ENCODE measurements at places on chromosomes 4 and X.

DNA sequence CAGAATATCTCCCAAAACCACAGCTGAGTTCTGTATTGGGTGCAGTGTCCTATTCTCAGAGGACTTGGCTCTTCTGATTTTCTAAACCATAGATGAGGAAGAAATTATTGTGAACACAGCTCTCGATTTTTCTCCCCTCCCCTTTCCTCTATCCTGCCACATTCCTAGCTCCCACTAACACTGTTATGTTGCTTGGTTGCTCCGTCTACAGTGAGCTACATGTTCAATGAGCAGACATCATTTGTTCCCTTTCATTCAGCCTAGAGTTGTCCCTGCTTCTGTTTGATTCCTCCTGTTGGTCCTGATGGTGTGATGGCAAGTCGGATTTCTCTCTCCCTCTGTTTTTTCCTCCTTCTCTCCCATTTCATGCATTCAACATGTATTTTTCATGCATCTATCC, 65.9 kb downstream of the DIPK2B start:
- no peak for DNase-seq

GRCh38 chrX:97471071-97471470, 587.4 kb downstream of the RPA4 start:
- DNase-seq, result no peak

DNA sequence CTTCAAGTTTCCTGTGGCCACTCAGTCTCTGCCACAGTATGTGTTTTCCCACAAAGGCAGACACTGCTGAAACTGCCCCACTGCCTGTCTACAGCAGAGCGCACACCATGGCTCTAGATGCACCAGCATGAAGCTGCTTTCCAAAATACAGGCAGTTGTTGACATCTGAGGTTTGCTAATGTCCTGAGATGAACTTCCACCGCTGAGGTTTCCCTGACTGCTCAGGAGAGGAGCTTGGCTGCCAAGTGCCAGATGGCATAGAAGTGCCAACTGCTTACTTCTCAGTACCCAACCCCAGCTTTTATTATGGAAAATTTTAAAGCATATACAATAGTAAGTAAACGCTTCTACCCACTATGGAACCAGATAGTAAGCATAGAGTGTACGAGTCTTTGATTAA, 61.0 kb upstream of the EXOC1L start:
- no peak for DNase-seq

DNA sequence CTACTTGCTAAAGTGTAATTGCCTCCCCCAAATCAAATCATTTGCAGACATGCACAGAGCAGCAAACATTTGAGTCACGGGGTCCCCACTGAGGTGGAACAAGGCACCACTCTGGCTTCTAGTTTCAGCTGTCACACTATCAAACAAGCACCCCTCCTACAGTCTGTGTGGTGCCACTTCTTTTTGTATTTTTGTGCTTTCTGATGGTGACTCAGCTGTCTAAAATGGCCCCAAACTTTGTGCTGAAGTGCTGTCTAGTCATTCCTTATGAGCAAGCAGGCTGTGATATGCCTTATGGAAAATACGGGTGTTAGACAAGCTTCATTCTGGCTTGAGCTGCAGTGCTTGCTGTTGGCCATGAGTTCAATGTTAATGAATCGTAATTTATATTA, 15.4 kb downstream of the IGFBP7 start:
- DNase-seq, result no peak

GRCh38 chr4:3225071-3225850, 23.7 kb upstream of the MSANTD1 start:
- no peak for DNase-seq

- DNase-seq, result no peak
Observed at GRCh38 chr4:624705-625590, at the start of gene PDE6B. PDE6B (plus strand) TSS chr4:625573; CDS start chr4:625627, 54 bp downstream.

DNA sequence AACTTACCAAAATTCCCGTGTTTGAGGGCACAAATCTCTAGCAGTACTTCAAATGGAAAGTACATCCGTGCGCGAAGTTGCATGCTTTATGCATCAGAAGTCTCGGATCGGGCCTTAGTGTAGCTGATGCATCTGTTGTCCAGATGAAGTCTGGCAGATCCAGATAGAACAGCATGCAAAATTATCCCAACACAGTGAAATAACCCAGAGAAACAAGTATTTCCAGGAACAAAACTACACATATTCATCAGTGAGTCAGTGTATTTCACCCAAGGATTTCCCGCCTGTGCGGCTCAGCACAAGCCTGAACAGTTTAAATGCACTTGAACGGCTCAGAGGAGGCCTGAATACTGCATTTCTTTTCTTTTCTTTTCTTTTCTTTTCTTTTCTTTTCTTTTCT, 27.4 kb upstream of the CLDN24 start:
- DNase-seq, result no peak

DNA sequence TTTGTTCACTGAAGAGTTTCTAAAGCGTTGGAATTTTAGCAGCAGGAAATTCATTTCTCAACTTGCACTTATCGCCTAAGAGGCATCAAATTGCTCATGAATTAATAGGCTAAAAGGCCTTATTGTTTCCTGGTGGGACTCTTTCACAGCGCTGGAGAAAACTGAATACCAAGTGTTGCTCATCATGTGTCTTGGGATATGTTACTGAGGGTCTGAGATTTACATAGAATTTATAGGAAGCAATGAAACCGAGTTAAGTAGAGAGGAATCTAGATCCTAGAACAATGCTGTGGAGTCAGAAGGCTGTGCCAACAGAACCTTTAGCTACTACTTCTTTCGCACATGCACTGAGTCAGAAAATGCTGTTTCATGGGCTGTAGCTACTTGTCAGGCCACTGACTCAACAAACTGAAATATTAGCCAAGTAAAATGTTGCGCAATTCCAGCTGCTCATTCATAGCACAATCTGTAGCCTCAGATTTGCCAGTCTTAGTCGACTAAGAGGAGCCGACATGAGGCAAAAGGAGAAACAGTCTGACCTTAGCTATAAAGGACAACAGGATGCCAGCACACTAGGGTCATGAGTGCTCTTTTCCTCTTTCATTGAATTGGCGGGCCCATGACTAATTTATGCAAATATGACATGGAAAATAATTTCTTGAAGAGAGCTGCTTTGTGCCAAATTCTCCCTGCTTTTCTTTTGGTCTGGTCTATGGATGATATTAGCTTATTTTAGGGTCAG, 35.9 kb upstream of the CXCL8 start:
- DNase-seq, result no peak

DNA sequence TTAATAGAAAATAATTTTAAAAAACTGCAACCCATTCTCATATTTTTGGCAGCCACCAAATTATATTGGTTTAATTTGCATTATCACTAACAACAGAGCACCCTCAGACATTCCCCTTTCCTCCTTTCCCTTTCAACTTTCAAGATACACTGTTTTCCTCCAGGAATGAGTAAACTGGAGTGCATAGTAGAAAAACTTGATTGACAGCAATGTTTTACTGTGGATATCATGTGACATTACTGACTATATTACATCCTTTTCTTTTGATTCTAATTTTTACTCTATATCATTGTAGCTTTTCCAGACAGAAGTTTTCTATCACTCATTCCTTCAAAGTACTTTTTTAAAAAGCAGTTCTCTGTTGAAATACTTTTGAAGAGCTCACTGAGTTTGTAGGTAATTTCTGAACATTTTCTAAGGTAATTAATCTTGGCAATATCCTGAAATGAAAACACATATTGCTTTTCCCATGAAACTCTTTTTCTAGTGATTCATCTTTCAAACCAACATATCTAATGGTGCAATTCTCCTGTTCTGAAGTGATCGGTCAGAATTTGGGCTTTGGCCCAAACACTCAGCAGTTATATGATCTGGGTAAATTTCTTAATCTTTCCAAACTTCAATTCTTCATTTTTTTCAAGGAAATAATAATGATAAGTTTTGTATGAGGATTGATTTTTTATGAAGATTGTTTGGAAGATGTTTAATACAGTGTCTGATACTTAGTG, 920.4 kb upstream of the EPHA5 start:
- DNase-seq, result no peak

- DNase-seq, result no peak
Observed at GRCh38 chr4:25500626-25501316, 123.7 kb downstream of the ANAPC4 start.

DNA sequence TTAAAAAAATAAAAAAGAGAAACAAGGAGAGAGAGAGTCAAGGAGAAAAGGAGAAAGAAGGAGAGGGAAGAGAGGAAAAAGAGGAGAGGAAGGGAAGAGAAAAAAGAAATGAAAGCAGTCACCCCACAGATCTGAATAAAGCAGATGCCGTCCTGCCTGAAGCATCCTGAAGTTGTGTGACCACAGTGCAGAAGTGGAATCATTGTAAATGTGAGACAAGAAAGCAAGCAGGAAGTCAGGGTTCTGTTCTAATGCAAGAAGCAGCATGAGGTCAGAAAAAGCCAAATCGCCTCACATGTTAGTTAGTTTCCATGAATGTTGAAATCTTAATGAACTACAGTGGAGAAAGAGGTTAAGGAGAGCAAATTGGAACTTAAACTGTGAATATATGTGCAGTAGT, 692.5 kb downstream of the CENPC start:
- DNase-seq, result no peak

DNA sequence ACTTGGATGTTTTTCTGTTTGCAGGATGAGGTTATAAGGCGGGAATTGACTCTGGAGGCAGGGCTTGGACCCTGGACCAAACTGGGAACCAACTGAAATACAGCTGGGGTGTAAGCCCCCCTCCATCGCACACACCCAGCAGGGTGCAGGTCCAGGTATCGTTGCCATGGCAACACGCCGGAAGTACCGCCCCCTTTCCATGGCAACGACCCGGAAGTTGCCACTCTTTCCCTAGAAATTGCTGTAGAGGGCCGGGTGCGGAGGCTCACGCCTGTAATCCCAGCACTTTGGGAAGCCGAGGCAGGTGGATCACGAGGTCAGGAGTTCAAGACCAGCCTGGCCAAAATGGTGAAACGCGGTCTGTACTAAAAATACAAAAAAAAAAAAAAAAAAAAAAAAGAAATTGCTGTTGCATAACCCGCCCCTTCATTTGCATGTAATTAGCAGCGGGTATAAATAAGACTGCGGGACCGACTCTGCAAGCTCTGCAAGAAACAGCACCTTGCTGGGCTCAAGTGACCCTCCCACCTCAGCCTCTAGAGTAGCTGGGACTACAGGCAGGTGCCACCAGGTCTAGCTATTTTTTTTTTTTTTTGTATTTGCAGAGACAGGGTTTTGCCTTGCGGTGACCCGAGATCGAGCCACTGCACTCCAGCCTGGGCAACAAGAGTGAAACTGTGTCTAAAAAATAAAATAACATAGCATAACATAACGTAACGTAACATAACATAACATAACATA, 139.6 kb downstream of the CRLF2 start:
- no peak for DNase-seq

DNA sequence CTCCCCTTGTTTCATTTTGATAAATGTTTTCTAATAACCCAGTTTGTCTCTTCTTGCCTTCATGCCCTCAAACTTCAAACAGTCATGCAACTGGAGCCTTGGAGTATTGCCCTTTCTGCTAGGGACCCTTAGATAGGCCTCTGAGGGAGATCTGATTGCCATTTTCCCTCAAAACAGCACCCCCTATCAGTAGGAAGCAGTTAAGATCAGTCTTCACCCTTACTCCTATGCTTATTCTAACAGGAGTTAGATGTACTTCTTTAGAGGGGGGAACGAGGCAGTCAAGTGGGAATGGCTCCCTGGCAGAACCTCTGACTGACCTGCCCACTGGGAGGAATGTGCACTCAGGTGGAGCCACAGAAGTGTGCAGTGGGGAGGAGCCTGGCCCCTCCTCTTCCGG, 74.1 kb downstream of the FAM47A start:
- no peak for DNase-seq

- no peak for DNase-seq
Observed at GRCh38 chr4:123593655-123594054, 197.1 kb downstream of the SPRY1 start.

GRCh38 chr4:88809101-88809500, 111.5 kb upstream of the NAP1L5 start:
- DNase-seq, result no peak

- no peak for DNase-seq
Observed at GRCh38 chr4:106647451-106647850, 278.9 kb upstream of the GIMD1 start.

GRCh38 chr4:33085709-33086108, 2365.5 kb downstream of the PCDH7 start:
- no peak for DNase-seq

DNA sequence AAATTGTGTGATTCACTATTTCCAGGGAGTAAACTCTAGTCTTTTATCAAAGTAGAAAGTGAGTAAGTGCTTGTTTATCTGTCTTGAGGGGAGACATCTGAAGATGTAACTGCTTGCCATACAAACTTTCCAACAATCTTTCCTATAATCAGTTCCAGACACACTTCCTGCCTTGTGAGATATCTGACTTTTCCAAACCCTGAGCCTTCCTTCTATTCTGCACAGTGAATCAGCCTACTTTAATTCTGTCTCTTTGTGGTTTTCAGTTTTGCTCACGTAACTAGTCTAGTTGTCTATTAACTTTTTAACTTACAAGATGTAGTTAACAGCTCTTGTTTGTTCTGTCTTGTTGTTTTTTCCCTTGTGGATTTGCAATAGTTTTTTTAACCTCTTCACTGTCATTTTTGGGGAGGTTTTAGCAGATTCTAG, 947.8 kb downstream of the C4orf33 start:
- DNase-seq, result no peak

GRCh38 chr4:85826060-85826678, 351.2 kb downstream of the ARHGAP24 start:
- DNase-seq, result no peak

DNA sequence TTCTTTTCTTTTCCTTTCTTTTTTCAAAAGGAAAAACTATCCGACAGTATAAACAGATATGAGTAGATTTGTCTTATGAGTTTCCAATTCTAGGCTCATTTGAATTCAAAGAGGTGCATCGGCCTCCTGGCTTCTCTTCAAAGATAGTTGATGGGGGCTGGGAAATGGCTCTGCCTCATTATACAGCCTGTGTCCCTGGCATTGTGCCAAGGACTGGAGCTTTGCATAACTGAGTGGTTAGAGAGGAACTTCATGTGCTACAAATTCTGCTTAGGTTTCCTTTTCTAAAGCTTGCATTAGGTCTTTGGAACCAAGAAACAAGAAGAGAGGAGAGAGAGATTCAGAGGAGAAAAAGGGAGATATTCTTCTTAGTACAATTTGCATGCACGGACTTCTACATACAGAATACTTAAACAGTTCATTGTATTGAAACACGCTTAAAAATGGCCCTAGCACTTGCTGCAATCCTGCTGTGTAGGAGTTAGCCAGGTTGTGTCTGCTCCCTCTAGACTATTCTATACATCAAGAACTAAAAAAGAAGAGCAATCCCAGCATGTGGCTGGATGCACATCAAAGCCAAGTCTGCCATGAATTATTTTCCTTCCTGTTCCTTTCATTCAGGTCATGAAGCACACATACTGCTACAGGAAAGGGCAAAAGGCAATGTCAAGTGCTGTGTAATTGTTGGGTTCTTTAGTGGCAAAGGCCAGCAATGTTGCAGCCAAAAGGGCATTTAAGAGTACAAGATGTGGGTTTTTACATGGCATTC, 70.9 kb downstream of the INTS12 start:
- DNase-seq, result no peak

DNA sequence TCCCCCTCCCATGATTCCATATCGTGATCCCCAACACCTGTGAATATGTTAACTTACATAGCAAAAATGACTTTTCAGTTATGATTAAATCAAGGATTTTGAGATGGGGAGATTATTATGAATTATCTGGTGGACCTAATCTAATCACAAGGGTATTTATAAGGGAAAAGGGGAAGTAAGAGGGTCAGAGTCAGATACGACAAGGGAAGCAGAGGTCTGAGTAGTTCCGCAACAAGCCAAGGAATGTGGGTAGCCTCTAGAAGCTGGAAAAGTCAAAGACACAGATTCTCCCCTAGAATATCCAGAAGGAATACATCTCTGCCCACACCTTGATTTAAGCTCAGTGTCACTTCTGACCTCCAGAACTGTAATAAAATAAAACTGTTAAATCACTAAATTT, 1.0 kb upstream of the IL13RA1 start:
- DNase-seq, result no peak

Data from stimulated activated CD8-positive, alpha-beta memory T cell treated with anti-CD3 and anti-CD28 coated beads, Interleukin-2, amount 100 ng/mL, for 48 hours (primary cell).